Left lung (tissue), 14 donors: ENCODE measurements at places on chromosomes 12 and 14. TPM values are rescaled to one million over a fixed set of nuclear protein-coding genes. Genes with fewer than 3 reads are reported as not detected.

- H3K27me3 ChIP-seq: no peaks in the 10 kb centered on the region
- no peak for DNase-seq
- no peaks in the 10 kb centered on the region for H3K4me1 ChIP-seq
- no peaks in the 10 kb centered on the region for H3K36me3 ChIP-seq
These were observed 243.5 kb upstream of the LMO3 start for GRCh38 chr12:16849473-16849872.

- no peaks in the 10 kb centered on the region for H3K27me3 ChIP-seq
- H3K4me3 ChIP-seq: peak overlapping the region; percentile 94
- DNase-seq: no peak
- peaks cover 22% of the 10 kb centered on the region for H3K36me3 ChIP-seq
These were observed 2.2 kb downstream of the BLOC1S1 start for GRCh38 chr12:55718015-55718414.

DNA sequence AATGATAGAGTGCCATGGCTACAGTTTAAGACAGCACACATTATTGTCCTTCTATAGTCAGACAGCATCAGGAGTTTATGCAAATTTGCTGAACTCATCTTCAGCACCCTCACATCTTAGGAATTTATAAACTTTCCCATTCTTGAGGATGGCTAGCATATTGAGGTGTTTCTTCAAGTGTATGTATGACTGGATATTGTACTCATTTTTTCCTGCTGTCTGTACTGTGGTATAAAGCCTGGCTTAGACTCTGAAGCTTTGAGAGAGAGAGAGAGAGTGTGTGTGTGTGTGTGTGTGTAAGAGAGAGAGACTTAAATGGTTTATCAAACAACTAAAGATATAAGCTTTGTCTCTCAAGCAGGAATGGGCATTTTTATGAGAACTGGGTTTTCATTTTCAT lies 161.6 kb downstream of the PIK3C2G start:
- no peak overlapping the region for H3K4me3 ChIP-seq
- DNase-seq: no peak
- H3K4me1 ChIP-seq: no peaks in the 10 kb centered on the region

The PLCZ1 gene
- polyA plus RNA-seq: 3.0 TPM

The HNRNPA1 gene
- polyA plus RNA-seq: 3,690 TPM

DNA sequence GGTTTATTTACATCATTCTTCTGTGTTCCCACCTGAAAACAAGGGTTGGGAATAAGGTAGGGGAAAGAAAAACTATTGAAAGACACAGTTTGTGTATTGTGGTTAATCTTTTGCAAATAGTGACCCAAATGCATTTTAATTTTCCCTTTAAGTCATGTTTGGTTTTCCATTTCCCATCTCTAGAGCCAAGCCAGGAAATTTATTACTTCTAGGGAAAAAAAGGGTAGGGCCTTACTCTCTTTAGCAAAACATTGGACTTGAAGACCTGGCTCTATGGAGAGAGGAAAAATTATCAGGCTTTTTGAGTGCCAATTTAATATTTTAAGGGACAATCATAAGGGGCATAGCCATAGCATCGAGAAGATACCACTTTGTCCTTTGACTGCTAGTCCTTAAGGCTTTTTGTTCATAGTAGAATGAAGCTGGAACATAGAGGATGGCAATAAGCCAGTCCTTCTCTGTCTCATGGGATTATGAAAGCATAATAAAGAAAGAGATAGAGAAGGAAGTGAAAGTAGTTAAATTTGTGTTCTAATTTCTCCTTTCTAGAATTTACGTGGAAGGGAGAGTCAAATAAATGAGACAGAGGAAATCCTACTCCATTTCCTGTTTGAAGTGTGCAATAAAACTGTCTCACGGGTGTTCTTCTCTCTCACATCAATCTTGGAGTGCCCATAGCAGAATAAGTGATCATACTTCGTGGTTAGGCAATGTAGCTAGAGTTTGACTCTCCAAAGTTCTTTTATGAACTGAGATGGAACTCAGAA lies 50.9 kb upstream of the PPFIA2 start:
- DNase-seq: no peak

DNA sequence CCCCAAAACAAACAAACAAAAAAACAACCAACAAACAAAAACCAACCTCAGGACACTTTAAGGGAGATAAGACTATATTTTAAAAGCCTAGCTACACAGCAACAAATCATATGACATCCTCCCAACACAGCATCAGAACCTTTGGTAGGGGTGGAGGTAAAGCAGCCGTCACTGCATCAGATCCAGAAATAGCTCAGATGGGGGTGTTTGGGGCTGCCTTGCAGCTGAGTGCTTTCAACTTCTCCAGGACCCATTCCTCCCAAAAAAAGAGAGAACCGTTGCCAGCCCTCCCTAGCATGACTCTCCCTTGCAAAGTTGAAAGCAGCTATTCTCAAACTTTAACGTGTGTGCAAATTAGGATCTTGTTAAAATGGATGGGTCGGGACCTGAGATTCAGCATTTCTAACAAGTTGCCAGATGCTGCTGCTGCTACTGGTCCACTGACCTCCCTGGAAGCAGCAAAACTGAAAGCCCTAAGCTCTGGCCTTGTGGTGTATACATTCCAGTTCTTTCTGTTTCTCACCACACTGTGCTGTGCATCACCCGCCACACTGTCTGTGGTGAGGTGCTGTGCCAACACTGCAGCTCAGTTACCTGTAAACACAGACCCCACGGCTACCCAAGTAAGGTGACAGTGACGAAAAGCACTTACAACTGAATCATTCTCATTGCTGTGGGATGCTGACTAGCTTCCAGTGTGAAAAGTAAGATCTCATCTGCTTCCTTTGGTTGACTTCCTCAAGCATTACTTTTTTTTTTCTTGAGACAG lies 54.0 kb downstream of the SLC38A1 start:
- peaks cover 61% of the 10 kb centered on the region for H3K4me1 ChIP-seq
- DNase-seq: no peak
